H1 (cell line): ENCODE measurements at places on chromosomes 6 and 20.

- no peak for DNase-seq
Measured at GRCh38 chr6:133630651-133631050, 258.3 kb upstream of the TCF21 start.

DNA sequence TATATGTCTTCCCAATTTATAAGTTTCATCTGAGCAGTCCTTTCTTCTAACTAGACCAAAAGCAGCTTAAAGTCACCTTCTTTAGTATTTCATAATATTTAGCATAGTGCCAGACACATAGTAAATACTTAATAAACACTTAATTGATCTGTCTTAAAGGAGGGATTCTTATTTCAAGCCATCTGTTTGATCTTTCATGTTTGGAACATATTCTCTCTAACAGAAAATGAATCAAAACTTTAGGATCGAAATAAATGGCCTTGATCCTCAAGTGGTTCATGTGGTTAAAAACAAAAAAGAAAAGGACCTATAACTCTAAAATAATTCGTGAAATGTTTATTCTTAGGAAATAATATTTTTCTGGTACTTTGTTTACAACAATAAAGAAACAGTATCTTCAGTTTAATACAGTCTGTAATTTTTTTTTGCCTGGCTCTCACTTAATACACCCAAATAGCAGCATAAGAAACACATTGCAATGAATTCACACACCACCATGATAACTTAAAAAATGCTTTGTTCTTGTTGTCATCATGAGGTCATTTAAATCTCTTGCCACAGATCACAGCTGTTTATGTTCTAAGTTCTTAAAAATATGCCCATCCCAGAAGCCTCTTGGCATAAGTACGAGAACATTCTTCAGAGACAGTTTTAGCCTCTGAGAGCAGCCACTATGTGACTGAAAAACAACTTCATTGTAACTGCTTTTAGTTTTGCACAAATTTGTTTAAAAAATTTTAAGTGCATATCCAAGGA is 48.1 kb downstream of the ESF1 start:
- no peak for DNase-seq

GRCh38 chr6:75489025-75489424 is 4.6 kb downstream of the FILIP1 start:
- no peak for DNase-seq

DNA sequence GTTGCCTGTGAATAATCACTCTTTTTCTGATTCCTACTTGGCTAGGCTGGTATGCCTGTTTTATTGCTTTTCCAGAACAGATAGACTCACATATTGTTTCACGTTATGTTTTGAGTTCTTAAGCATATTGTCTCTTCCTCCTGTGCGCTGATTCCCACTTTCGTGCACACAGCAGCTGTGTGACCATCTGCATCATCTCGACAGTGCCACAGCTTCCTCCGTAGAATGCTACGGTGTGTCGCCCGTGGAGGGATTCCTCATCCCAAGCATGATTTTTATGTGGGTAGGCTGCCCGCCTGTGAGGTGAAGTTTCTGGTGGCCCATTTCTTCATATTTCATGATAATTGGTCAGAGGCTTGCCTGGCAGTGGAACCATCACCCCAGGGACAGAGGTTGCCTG is 31.8 kb downstream of the PLCB4 start:
- no peak for DNase-seq

- no peak for DNase-seq
Measured at GRCh38 chr6:25056130-25056529, 120.4 kb upstream of the RIPOR2 start.

GRCh38 chr20:12044969-12045368 is 127.3 kb downstream of the BTBD3 start:
- no peak for DNase-seq

- no peak for DNase-seq
Measured at GRCh38 chr6:3484192-3484591, 27.3 kb upstream of the SLC22A23 start.

DNA sequence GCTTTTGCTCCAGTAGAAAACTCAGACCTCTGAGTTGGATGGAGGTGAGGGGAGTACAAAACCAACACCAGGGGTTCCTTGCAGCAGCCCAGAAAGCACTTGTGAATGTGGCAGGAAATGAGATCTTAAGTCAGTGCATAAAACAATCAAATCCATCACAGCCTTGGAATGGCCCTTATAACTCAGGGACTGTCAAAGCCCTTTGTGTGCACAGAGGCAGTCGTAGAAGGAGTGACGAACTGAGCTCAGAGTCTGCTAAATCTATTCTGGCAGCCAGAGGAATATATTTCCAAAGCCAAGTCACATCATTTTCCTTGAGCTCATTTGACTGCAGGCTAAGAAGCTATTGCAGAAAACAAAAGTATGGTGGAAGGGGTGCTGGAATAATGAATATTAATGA is 676.6 kb downstream of the DHX35 start:
- DNase-seq, result no peak

DNA sequence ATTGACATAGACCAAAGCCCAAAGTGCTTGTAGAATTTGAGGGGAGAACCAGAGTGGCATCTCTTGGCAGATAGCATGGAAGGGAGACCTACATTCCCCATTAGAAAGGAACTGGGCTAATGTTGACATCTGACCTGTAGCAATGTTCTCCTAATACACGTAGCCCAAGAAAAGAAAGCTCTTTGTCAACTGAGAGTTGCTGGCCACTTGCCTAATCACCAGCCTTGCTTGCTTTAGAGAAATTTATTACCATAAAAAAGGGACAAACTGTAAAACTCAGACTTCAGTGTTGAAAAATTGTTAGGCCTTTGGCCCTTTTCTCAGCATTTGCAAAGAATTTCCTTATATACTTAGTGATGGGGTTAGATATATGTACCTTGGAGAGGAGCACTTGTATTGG is 777.5 kb downstream of the MAFB start:
- DNase-seq, result no peak

GRCh38 chr20:35820715-35821114 is 48.9 kb downstream of the PHF20 start:
- DNase-seq, result no peak

- DNase-seq, result no peak
Measured at GRCh38 chr6:144069506-144069905, 25.9 kb downstream of the SF3B5 start.

- no peak for DNase-seq
Measured at GRCh38 chr6:113031591-113032238, 684.6 kb downstream of the RFPL4B start.

DNA sequence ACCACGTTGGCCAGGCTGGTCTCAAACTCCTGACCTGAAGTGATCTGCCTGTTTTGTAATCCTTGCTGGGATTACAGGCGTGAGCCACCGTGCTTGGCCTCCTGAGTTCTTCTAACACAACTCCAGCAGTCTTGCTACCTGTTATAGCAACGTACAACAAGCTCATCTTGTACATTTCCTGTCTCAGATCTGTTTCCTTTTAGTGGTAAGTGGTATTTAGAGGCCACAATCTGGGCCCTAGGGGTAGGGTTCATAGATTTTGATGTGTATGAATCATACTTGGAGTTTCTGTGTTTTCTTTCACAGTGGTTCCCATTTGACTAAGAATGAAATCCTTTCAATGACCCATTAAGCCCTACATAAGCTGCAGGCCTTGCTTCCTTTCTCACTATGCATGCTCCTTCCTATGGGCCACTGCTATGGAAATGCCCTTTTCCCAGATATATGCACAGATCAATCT is 27.1 kb upstream of the SYNCRIP start:
- no peak for DNase-seq
